ENCODE measurements at places on chromosomes 11 and 22.

DNA sequence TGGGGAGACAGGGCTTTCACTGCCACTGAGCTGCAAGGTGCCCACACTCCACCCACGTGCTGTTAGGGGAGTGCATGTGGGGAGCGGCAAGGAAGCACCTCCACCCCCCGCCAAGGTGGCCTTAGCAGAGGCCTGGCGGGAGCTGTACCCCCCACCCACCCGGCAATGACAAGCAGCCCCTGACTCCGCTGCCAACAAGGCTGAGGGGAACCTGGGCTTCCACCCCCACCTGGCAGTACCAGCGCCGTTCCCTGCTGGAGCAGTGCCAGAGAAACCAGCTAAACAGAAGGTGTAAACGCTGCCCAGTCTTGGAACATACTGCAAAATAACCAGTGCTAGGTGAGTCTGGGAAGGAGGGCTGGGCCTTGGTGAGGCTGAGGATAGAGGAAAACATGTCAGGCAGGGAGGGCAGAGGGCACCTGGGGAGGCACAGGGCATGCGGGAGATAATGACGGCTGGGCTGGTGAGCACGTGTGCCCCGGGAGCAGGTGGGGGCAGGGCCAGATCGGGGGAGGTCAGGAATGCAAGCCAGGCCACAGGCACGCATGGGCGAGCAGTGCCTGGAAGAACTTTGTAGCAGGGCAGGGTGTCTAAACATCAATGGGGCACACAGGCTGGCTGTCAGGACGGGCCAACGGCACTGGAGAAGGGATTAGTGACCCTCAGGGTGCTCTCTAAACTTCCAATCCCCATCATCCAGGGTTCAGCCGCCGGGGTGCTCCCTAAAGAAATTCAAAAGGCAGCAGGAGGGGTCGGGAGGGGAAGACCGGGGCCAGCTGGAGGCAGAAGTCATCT is 6.6 kb downstream of the CERK start:
- DNase-seq: no peak

- peak; percentile 27 for DNase-seq
Observed at GRCh38 chr11:76209375-76209972, 3.2 kb upstream of the WNT11 start.

DNA sequence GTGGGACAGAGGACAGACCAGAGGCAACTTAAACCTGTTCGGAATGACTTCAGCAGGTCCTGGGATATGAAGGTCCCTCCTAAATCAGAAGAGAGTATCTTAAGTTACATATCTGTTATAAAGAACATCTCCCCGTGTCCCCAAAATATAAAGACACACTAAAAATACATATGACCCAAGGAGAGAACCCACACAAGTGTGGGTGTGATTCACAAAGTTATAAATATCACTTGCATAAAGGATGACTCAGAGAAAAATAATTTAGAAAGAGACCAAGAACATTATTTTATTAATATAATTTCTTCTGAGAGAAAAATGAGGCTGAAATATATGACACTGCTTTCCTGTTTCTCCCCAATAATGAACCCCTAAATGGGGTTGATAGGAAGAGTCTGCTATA is 14.2 kb downstream of the OR5B21 start:
- no peak for DNase-seq

GRCh38 chr11:131365329-131365930 is 5.0 kb upstream of the NTM start:
- no peak for DNase-seq

- no peak for DNase-seq
Observed at GRCh38 chr22:44924710-44925109, 85.1 kb downstream of the PHF21B start.

GRCh38 chr11:68016161-68016903 is 6.2 kb downstream of the ALDH3B1 start:
- DNase-seq: no peak

DNA sequence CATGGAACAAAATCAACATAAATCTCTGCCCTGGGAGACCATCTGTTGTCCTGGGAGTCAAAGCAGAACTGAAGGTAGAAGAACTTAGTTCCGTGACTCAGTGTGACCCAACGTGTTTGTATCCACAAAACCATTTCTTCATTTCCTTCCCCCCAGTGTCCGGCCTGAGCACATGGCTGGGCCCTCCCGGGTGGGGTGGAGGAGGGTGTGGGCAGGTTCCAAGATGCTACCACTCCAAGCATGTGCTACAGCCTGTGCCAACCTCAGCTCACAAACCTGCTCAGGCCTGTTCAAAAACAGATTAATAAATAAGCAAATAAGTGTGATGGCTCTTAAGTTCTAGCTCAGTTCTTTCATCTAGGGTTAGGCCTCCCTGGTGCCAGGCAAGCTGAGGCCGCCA is 55.3 kb downstream of the SHANK2 start:
- no peak for DNase-seq

DNA sequence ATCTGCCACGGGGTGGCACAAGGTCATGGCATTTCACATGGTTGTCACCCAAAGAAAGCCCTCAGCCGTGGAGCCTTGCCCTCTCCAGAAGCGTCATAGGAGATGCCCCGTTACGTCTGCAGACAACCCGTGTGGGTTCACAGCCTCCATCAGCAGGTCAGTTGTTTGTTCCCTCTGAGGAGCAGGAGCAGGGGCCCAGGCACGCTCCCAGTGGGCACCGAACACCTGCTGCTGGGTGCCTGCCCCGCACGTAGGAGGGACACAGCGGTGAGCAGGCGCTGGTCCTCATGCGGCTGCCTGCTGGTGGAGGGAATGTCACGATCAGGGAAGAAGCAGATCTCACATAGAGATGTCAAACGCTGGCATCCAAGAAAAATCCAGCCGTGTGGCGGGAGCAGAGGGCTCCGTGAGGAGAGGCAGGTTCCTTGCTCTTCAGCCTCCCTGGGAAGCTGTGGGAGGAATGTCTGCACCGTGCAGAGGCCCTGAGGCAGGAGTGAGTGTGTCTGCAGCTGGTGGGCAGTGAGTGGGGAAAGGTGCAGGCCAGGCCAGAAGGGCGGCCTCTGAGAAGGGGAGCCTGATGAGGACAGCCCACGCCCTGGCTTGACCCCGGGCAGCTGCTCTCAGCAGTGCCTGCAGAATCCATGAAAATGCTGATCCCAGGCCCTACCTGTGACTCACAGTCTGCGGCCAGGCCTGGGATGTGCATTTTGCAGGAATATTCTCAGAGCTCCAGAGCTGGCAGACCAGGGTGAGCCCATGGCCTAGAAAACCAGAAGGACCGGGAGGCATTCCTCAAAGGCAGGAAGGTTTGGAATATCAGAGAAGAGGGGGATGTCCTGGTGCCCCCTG is 36.4 kb upstream of the TH start:
- DNase-seq: peak; percentile 1

DNA sequence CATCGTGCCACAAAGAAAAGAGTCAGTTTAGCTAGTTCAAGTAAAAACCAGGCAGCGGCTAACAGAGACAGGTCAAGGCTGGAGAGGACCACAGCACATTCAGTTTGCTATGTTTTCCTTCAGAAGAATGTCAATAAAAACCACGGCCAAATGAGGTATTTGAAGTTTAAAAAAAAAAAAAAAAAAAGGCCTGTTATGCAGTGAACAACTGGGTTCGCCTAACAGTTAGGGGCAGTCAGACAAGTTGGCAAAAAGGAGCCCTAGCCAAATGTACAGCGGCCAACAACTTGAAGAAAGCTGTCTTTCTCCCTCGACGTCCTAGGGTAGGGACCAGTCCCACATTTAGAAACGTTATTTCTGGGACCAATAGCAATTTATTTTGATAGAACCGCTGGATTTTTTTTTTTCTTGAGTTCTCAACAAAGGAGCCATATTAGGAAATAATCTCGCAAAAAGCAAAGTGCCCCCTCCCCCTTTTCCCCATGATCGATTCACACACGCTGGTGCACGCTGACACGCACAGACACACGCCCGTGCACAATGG is 237.8 kb downstream of the TTC28 start:
- DNase-seq: no peak

GRCh38 chr11:1514336-1515061 is 27.9 kb upstream of the MOB2 start:
- DNase-seq: no peak

DNA sequence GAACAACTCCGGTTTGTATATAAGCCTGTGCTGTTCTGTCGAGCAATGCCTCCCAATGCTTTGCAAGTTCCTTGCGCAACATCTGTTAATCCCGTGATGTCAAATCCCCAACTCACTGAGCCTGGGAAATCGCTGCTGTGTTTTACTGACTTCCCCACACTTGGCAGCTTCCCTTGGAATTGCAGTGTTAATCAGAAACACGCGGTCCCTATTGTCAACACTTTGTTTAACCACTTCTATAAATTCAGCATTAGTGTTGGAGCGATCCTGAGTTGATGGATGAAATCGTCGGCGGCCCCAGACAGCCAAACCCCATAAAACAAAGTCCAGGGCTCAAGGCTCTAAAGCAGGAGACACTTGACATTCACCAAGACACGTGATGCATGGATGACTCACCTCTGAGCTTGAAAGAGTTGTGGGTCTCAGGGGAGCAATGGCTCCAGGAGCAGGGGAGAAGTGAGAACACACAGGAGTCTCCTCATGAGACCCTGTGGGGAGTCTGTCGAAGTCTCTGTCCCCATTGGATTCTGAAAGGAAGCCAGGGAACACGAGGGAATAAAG is 555.3 kb downstream of the MIAT start:
- DNase-seq: peak; percentile 48

GRCh38 chr22:36470162-36470993 is 11.1 kb downstream of the TXN2 start:
- peak; percentile 84 for DNase-seq

- DNase-seq: no peak
Observed at GRCh38 chr22:22983816-22984215, 86.5 kb upstream of the GNAZ start.

GRCh38 chr11:71490731-71491390 is 36.2 kb upstream of the KRTAP5-7 start:
- no peak for DNase-seq

DNA sequence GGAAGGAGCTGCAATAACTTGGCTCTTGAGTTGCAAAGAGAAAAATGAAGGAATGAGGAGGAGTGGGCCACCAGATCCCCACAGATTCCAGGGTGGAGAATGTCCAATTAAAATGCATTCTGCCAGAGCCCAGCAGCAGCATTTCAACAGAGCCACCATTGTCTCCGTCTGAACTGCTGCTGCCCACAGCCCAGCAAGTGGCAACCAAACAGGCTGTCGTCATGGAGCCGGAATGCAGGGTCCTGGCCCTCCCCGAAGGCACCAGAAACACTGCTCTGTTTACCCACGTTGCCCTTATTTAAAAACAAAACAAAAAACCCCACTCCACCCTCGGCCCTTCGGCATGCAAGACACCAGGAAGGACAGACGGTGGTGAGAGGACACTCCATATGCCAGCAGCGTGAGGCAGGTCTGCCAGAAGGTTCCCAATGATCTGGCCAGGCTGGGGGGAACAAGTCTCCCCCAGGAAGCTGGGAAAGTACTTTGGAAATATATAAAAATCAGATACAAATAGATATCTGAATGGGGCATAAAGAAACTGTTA is 32.5 kb downstream of the PLEKHA7 start:
- DNase-seq: no peak

GRCh38 chr22:45574069-45574703 is 71.5 kb downstream of the FBLN1 start:
- no peak for DNase-seq

- DNase-seq: no peak
Observed at GRCh38 chr11:77457340-77457739, 16.6 kb downstream of the PAK1 start.

DNA sequence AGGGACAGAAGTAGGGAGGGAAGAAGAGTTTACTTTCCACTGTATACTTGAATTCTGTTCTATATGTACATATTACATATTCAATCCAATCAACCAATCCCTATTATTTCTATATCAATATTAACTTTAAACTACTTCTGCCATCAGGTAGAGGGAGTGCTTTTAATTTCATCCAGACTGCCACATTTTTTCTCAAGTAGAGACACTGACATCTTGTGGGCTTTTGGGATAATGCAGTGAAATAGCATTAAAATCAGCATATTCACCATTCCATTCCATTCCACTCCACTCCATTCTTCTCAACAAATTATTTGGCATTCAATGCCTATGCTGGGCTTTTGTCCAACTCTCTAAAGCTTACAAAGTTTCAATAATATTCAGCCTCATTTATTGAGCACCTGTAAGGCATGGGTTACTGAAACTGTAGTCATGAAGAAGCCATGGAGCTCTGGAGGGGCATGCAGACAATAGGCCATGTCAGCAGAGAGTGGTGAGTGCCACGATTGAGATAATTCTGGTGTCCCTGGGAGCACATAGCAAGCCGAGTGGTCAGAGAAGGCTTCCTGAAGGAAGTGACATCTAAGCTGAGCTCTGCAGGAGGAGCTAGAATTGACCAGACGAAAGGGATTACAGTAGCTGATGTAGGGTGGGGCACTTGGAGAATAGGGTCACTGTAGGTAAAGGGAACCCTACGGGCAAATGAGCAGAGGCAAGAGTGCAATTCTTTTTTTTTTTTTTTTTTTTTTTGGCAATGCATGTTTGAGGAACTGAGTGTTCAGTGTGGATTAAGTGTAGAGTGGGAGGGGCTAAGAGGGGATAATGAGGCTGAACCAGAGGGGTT is 12.8 kb upstream of the CLPB start:
- DNase-seq: peak; percentile 24

GRCh38 chr11:32429477-32429876 is 5.9 kb downstream of the WT1 start:
- DNase-seq: no peak

- no peak for DNase-seq
Observed at GRCh38 chr11:126063507-126063852, 814 bp upstream of the CDON start.

DNA sequence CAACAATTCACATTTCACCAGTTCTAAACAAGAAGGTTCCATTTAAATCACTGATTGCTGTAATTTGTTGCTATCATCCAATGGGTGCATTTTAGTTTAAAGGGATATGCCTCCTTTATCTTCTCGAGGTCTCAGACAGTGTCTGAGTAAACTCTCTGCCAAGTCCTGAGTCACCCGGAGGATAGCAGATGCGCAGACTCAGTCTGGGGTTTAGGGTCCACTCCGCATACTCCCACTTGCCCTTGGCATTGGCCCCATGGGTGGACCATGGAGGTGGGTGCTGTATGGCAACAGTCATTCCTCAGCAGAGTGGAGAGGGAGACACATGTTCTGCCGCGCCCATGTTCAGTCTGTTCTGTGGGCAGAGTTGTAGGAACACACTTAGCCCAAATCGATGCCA is 65.4 kb upstream of the CRTAM start:
- no peak for DNase-seq

DNA sequence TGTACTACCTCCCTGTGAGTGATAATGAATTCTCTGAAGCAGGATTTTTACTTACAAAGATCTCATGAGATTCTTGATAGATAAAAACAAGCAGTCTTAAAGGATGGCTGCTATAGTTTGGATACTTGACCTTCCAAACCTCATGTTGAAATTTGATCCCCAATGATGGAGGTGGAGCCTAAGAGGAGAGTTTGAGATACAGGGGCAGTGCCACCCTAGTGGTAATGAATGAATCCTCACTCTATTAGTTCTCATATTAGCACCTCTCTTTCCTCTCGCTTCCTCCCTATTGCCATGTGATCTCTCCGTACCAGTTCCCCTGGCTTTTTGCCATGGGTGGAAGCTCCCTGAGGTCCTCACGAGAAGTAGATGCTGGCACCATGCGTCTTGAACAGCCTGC is 37.9 kb upstream of the OR8B8 start:
- DNase-seq: no peak

All from endothelial cell (in vitro differentiated cells).